ENCODE measurements at places on chromosomes 12 and 14.

- no peak overlapping the region for H3K4me3 ChIP-seq
- peaks cover 2% of the 10 kb centered on the region for H3K27me3 ChIP-seq
- H3K36me3 ChIP-seq = peaks cover 3% of the 10 kb centered on the region
- no peaks in the 10 kb centered on the region for H3K4me1 ChIP-seq
- DNase-seq = no peak
- no peak overlapping the region for H3K27ac ChIP-seq
These were observed 99.8 kb upstream of the TMTC1 start for GRCh38 chr12:29883525-29883924.

DNA sequence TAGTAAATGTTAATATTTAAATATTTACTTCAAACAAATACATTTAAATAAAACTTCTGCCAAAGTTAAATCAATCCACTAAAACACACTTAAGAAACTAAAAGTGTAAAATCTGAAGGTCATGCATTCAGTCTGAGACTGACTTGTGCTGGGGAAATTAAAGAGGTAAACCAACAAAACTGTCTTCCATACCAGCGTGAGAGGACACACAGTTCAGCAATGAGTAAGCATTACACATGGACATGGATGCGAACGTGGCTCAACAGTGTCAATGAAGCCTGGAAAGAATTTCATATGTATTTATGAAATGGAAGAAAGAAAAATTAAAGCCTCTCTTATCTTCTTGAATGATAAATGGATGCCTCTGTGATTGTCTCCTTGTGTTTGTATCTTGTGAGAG is 1052.3 kb downstream of the AACS start:
- H3K36me3 ChIP-seq = no peaks in the 10 kb centered on the region
- no peaks in the 10 kb centered on the region for H3K27me3 ChIP-seq
- H3K27ac ChIP-seq = no peak overlapping the region
- no peaks in the 10 kb centered on the region for H3K4me1 ChIP-seq
- no peak for DNase-seq
- no peak overlapping the region for H3K4me3 ChIP-seq

DNA sequence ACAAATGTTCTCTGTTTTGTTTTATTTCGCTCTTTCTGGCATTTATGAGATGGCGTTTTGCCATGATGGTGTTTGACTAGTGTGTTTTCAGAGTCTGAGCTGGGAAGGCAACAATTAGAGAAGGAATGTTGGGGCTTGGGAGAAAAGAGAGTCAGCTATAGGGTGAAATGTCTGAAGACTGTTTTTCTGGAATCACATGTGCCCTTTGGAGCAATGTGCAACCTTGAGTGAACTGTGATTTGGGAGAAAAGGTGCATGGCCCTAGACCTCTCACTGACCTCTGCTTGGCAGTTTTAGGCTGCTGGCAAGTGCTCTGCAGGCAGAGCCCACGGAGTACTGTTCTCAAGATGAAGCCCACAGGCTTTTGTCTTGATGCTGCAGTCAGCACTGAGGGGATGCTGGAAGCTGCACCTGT is 379.9 kb upstream of the PDE3A start:
- H3K27me3 ChIP-seq = 0 out of 2 replicates have a peak, but pooled peaks cover 2% of the 10 kb centered on the region
- H3K4me1 ChIP-seq = no peaks in the 10 kb centered on the region
- peaks cover 4% of the 10 kb centered on the region for H3K36me3 ChIP-seq
- DNase-seq = no peak
- H3K4me3 ChIP-seq = no peak overlapping the region

DNA sequence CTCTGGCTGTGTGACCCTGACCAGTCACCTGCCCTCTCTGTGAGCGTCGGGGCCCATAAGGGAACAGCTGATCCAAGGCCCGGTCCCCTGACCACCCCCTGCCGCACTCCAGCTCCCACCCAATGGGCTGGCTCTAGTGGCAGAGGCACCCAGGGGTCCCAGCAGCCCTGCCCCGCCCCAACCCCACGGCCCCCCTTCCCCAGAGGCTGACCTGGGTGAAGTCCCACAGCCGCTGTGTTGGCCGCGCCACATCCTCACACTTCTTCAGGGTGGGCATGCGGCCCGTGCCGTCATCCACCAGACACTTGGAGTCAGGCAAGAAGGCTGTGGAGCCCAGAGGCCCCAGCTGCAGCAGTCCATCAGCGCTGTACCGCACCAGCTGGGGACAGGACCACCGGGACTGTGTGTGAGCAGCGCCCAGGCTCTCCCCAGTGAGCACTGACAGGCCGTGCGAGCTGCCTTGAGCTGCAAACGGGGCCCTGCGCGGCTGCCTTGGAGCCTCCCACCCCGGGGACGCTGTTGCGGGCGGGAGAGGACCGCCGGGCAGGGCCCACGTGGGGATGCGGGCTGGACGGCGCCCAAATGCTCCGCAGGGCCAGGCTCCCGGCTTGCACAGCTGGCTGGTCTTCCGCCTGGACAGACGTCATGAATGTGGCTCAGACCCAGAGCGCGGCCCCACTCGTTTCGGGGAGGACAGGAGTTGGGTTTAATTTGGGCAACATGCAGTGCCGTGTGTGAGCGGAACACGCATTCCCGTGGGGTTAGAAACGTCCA is 53.5 kb downstream of the NOC4L start:
- H3K36me3 ChIP-seq = peaks cover 12% of the 10 kb centered on the region
- H3K27me3 ChIP-seq = peaks cover 22% of the 10 kb centered on the region
- DNase-seq = no peak
- no peak overlapping the region for H3K4me3 ChIP-seq

- DNase-seq = no peak
- peaks cover 2% of the 10 kb centered on the region for H3K27me3 ChIP-seq
- no peak overlapping the region for H3K4me3 ChIP-seq
- no peaks in the 10 kb centered on the region for H3K4me1 ChIP-seq
- no peaks in the 10 kb centered on the region for H3K36me3 ChIP-seq
These were observed 98.9 kb downstream of the RERG start for GRCh38 chr12:15122344-15122743.

- no peak overlapping the region for H3K27ac ChIP-seq
- H3K27me3 ChIP-seq = no peaks in the 10 kb centered on the region
- H3K4me3 ChIP-seq = no peak overlapping the region
- H3K36me3 ChIP-seq = no peaks in the 10 kb centered on the region
These were observed 19.7 kb downstream of the TSPAN19 start for GRCh38 chr12:85016413-85016812.

GRCh38 chr12:58602736-58603135 is 317.6 kb downstream of the LRIG3 start:
- DNase-seq = no peak
- H3K4me3 ChIP-seq = no peak overlapping the region
- 0 out of 2 replicates have a peak, but pooled peaks cover under 1% of the 10 kb centered on the region for H3K4me1 ChIP-seq
- no peak overlapping the region for H3K27ac ChIP-seq

- peaks cover 8% of the 10 kb centered on the region for H3K36me3 ChIP-seq
- DNase-seq = no peak
- peaks cover 4% of the 10 kb centered on the region for H3K27me3 ChIP-seq
- no peak overlapping the region for H3K4me3 ChIP-seq
- no peak overlapping the region for H3K27ac ChIP-seq
These were observed 207.5 kb downstream of the KIF26A start for GRCh38 chr14:104345621-104346462.

- peak; percentile 42 for DNase-seq
- H3K4me3 ChIP-seq = peak overlapping the region; percentile 19
- no peaks in the 10 kb centered on the region for H3K36me3 ChIP-seq
- H3K27ac ChIP-seq = peak overlapping the region; percentile 47
- H3K27me3 ChIP-seq = no peaks in the 10 kb centered on the region
These were observed 5.9 kb upstream of the WASHC3 start for GRCh38 chr12:102067574-102068258.

DNA sequence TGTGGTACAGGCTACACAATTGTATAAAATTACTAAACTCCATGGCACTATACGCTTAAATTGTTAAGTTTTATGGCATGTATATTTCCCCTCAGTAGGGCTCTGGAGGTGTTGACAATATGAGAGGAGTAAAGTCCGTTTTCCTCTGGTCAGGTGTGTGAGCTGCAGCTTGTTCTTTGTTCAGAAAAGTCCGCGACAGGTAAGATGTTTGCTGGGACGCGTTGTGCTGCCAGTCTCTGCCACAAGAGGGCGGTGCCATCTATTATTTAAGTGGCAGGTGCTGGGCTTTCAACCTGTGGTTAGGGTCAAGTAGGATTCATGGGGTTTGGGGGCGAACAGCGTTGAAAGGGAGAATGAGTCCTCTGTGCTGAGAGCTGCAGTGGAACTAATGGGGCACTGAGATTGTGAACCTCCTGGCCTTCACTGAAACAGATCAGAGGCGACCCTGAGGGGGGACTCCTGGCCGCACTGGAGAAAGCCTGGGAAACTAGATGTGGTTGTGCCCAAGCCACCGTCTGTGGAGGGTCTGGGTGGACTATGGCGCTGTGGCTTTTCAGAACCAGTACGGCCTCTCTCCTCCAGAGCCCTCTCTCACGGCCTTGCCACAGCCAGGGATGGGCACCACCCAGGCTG is 179.0 kb downstream of the SLC15A4 start:
- H3K27me3 ChIP-seq = no peaks in the 10 kb centered on the region
- H3K36me3 ChIP-seq = peaks cover 18% of the 10 kb centered on the region
- no peaks in the 10 kb centered on the region for H3K4me1 ChIP-seq

- no peak overlapping the region for H3K27ac ChIP-seq
- no peak overlapping the region for H3K4me3 ChIP-seq
- DNase-seq = no peak
- peaks cover 28% of the 10 kb centered on the region for H3K4me1 ChIP-seq
These were observed 153.5 kb upstream of the ATF7IP start for GRCh38 chr12:14211947-14212387.

DNA sequence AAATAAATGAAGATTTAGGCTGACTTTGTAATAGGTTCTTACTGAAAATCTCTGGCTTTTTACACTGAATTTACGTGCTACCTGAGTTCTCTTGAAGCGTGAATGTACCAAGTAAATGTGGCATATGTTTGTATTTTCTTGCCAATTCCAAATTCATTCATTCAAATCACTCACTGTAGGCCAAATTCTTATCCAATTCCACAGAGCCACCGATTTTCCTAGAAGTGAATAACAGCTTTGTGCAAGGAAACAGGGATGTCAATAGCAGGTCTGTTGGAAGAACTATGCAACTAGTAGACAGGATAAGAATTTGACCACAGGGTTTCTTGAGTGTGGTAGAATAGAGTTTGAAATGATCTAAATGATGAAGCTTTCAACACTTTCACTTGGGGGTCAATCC is 86.8 kb downstream of the SOX5 start:
- H3K27me3 ChIP-seq = no peaks in the 10 kb centered on the region
- H3K4me1 ChIP-seq = no peaks in the 10 kb centered on the region
- no peak overlapping the region for H3K27ac ChIP-seq
- DNase-seq = no peak
- H3K36me3 ChIP-seq = no peaks in the 10 kb centered on the region

- no peak for DNase-seq
- H3K36me3 ChIP-seq = peaks cover 24% of the 10 kb centered on the region
- H3K4me1 ChIP-seq = peaks cover 76% of the 10 kb centered on the region
- peak overlapping the region; percentile 84 for H3K27ac ChIP-seq
- peaks cover 9% of the 10 kb centered on the region for H3K27me3 ChIP-seq
These were observed 3.8 kb downstream of the LRP1 start for GRCh38 chr12:57131896-57132744.

- H3K36me3 ChIP-seq = no peaks in the 10 kb centered on the region
- DNase-seq = no peak
- no peak overlapping the region for H3K4me3 ChIP-seq
- H3K27ac ChIP-seq = no peak overlapping the region
These were observed 68.2 kb downstream of the ATP23 start for GRCh38 chr12:58009405-58010195.

DNA sequence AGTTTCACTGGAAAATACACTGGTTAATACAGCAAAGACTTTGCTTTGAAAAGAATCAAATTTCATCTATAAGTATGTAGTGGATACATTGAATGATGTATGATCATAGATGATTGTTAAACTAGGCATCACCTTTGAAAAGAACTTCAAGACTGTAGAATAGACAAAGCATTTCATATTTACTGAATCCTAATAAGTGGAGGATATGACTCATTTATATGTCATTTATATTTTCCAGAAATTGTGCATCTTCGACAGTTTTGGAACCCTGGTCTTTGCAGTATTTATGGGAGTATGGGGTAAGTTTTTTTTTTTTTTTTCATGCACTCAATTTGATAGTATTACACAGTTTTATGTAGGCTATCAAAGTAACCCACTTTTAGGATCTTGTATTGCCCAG is 161.9 kb downstream of the ANO6 start:
- H3K4me1 ChIP-seq = peaks cover 49% of the 10 kb centered on the region
- no peak overlapping the region for H3K4me3 ChIP-seq
- H3K27me3 ChIP-seq = no peaks in the 10 kb centered on the region
- no peak for DNase-seq
- H3K27ac ChIP-seq = 0 out of 2 replicates have a peak overlapping the region, but pooled peaks have one; percentile 16

- no peak overlapping the region for H3K27ac ChIP-seq
- peaks cover 7% of the 10 kb centered on the region for H3K27me3 ChIP-seq
- no peaks in the 10 kb centered on the region for H3K36me3 ChIP-seq
- H3K4me1 ChIP-seq = peaks cover 34% of the 10 kb centered on the region
These were observed 38.7 kb downstream of the LGR5 start for GRCh38 chr12:71478270-71478669.

- peaks cover 43% of the 10 kb centered on the region for H3K36me3 ChIP-seq
- no peak for DNase-seq
- peaks cover 4% of the 10 kb centered on the region for H3K27me3 ChIP-seq
- H3K27ac ChIP-seq = no peak overlapping the region
These were observed 15.7 kb downstream of the DDX55 start for GRCh38 chr12:123617580-123617979.

DNA sequence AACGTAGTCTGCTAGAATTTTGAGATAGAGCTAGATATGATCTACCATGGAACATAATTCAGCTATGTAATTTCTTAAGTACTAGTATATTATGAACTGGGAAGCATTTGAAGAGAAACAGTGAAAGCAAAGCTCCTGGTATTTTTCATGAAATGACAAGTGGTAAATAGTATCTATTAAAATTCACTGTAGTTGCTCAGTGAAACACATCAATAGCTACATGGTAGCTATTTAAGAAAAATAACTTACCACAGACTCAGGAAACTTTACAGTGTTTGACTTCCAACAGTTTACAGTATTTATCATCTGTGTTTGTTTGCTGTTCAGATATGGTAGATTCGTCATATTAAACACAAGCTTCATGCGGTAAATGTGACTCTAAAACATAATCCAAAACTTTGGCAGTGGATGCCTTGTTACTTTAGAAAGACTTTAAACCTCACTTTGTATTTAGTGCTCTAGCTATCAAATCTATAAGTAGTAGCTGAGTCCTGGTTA is 25.2 kb downstream of the WNK1 start:
- H3K27me3 ChIP-seq = no peaks in the 10 kb centered on the region
- H3K36me3 ChIP-seq = peaks cover 6% of the 10 kb centered on the region
- H3K4me3 ChIP-seq = no peak overlapping the region

DNA sequence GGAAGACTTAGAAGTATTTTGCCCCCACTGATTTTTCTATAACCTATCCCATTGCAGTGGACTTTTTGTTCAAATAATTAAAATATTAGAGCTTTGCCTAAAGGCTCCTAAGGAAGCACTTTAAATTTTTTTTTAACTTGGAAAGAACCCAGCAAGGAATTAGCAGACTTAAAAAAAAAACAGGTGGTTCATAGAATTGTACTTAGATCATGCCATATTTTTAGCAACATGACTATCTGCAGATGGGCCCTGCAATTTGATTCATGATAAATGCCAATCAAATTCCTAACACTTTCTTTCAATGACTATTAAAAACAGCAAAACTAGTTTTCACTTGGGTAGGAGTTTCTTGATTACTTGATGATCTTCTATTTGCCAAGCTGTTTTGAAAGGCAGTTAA is 11.5 kb downstream of the ADAMTS20 start:
- no peak overlapping the region for H3K27ac ChIP-seq
- no peaks in the 10 kb centered on the region for H3K27me3 ChIP-seq
- no peak overlapping the region for H3K4me3 ChIP-seq

- no peak overlapping the region for H3K27ac ChIP-seq
- no peak overlapping the region for H3K4me3 ChIP-seq
- H3K4me1 ChIP-seq = peaks cover 12% of the 10 kb centered on the region
These were observed 10.3 kb downstream of the CEP170B start for GRCh38 chr14:104875412-104875751.

Data from HFFc6 (cell line).